Activated CD4-positive, alpha-beta memory T cell treated with anti-CD3 and anti-CD28 coated beads for 36 hours (primary cell): ENCODE measurements at places on chromosomes 6 and 20. TPM values are rescaled to one million over a fixed set of nuclear protein-coding genes. Genes with fewer than 3 reads are reported as not detected.

The RNF39 gene
- not detected for total RNA-seq

The HLA-DPB1 gene
- total RNA-seq = 5.1 TPM

The REM1 gene
- total RNA-seq = not detected

The ARFRP1 gene
- total RNA-seq = 54.6 TPM

The NKAPL gene
- not detected for total RNA-seq

The PHACTR3 gene
- total RNA-seq = not detected

The NINL gene
- total RNA-seq = 2.7 TPM

The SDCBP2 gene
- total RNA-seq = 4.4 TPM

The RCAN2 gene
- 5.4 TPM for total RNA-seq

The OR2H1 gene
- not detected for total RNA-seq

The ADGRF1 gene
- not detected for total RNA-seq

The OR2H2 gene
- total RNA-seq = not detected

The TNF gene
- 167 TPM for total RNA-seq

The MATN4 gene
- total RNA-seq = 0.70 TPM

The SLC35F1 gene
- total RNA-seq = 0.14 TPM

The MYBL2 gene
- total RNA-seq = 81.3 TPM

The ZSCAN12 gene
- 4.1 TPM for total RNA-seq

The SLC22A3 gene
- not detected for total RNA-seq

The CLPSL2 gene
- not detected for total RNA-seq

The ZBTB24 gene
- 11.8 TPM for total RNA-seq

The ZC2HC1B gene
- total RNA-seq = 0.24 TPM

The MRPS18B gene
- total RNA-seq = 95.3 TPM

The POU3F2 gene
- total RNA-seq = not detected

The SHLD1 gene
- total RNA-seq = 9.0 TPM

The RRAGD gene
- total RNA-seq = 16.4 TPM

The HDGFL1 gene
- total RNA-seq = not detected

The CST2 gene
- not detected for total RNA-seq
